Activated CD4-positive, alpha-beta T cell treated with anti-CD3 and anti-CD28 coated beads, Interleukin-2, amount 50 U/mL, for 24 hours (primary cell): ENCODE measurements at places on chromosomes 3 and 15.

- no peak for DNase-seq
These were observed 197.3 kb upstream of the LINGO1 start for GRCh38 chr15:77830051-77830468.

- no peak for DNase-seq
These were observed 230.5 kb upstream of the CHRNA7 start for GRCh38 chr15:31799715-31800321.

DNA sequence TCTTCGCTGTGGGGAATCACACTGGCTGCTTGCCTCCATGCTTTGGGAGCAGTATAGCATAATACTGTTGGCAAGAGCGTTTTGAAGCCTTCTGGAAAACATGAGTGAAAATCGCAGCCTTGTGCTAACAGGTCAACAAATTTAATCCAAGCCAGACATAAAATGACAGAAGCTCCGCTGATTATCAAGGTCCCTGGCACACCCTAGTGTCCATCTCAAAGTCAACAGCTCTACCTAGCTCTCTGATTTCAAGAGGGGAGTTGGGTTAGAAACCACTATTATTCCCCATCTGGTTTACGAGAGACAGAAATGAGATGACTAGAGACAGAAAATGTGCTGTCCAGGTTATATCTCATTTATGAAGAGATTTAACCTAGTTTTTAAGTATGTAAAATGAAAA is 73.6 kb upstream of the MDFIC2 start:
- no peak for DNase-seq

DNA sequence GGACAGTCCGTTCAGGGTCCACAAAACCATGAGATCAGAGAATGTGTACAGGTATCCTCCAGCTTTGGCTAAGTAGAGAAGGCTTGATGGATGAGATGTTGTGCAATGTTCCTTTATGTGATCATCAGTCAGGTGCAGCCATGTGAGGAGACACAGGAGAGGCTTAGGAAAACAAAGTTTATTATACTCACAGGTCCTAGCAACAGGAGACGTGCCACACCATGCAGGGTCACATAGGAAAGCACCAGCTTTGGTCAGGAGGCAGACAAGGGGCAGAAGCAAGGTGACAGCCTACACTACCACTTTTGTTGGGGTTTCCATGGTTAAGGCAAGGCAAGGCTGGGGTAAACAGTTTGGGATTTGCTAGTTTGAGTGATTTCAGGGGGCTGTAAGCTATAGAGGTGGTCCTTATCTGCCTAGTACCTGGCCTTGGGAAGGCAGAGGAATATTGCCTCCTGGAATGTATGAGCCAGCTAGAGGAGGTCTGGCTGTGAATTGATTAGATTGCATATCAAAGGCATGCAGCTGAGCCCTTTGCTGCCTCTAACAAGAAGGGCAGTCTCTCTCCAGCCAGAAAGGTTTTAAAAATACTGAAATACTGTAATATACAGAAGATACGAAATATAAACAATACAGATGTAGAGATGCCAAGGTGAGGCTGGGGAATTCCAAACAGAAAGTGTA is 248.6 kb downstream of the RYR3 start:
- no peak for DNase-seq
